ENCODE measurements at places on chromosomes 11 and 22. TPM values are rescaled to one million over a fixed set of nuclear protein-coding genes. Genes with fewer than 3 reads are reported as not detected.

Gene APOBEC3G
- total RNA-seq, result 15.6 TPM

Gene HORMAD2
- under 0.01 TPM for total RNA-seq

Gene BRMS1
- total RNA-seq, result 43.1 TPM

Gene ASCL2
- not detected for total RNA-seq

Gene SAA4
- total RNA-seq, result not detected

Gene NELL1
- not detected for total RNA-seq

- H3K27me3 ChIP-seq, result no peaks in the 10 kb centered on the region
- H3K4me1 ChIP-seq, result peaks cover 11% of the 10 kb centered on the region
- no peak for DNase-seq
- no peak overlapping the region for H3K4me3 ChIP-seq
- H3K36me3 ChIP-seq, result no peaks in the 10 kb centered on the region
Observed at GRCh38 chr11:125093502-125093901, 17.9 kb downstream of the TMEM218 start.

- H3K36me3 ChIP-seq, result no peaks in the 10 kb centered on the region
- no peak overlapping the region for H3K27ac ChIP-seq
- H3K4me1 ChIP-seq, result no peaks in the 10 kb centered on the region
- no peaks in the 10 kb centered on the region for H3K27me3 ChIP-seq
Observed at GRCh38 chr11:83609191-83609590, 323.0 kb upstream of the CCDC90B start.

- DNase-seq, result no peak
- no peak overlapping the region for H3K27ac ChIP-seq
- H3K4me3 ChIP-seq, result no peak overlapping the region
- no peaks in the 10 kb centered on the region for H3K27me3 ChIP-seq
Observed at GRCh38 chr22:17479135-17479534, 84.2 kb upstream of the SLC25A18 start.

DNA sequence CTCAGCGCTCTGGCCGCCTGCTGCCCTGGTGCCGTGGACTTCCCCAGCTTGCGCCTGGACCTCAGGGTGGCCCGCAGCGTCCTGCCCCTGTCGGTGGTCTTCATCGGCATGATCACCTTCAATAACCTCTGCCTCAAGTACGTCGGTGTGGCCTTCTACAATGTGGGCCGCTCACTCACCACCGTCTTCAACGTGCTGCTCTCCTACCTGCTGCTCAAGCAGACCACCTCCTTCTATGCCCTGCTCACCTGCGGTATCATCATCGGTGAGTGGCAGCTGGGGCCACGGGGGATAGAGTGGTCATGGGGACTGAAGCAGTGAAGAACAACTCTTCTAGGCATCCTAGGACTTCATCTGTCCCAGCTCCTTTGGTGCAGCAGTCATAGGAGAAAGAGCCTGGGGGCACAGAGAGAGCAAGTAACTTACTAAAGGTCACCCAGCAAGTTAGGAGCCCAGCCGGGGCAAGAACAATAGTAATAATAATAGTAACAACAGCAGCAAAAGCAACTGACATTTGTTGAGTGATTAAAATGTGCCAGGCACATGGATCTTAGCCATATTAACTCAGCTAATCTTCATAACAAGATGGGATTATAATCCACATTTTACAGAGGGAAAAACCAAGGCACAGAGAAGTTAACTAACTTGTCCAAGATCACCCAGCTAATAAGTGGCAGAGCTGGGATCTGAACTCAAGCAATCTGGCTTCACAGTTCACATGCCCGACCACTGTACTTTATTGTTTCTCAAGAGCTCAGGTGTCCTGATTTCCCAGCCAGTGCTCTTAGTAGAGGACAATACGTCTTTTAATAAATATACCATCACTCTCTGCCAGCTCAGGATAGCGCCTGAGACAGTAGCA is 1.4 kb downstream of the SLC35C1 start:
- H3K4me1 ChIP-seq, result peaks cover 23% of the 10 kb centered on the region
- no peak for DNase-seq
- peak overlapping the region; percentile 97 for H3K4me3 ChIP-seq
- peaks cover 30% of the 10 kb centered on the region for H3K36me3 ChIP-seq
- H3K27me3 ChIP-seq, result no peaks in the 10 kb centered on the region

- H3K4me1 ChIP-seq, result no peaks in the 10 kb centered on the region
- no peaks in the 10 kb centered on the region for H3K36me3 ChIP-seq
- no peak overlapping the region for H3K4me3 ChIP-seq
- DNase-seq, result no peak
- H3K27me3 ChIP-seq, result no peaks in the 10 kb centered on the region
Observed at GRCh38 chr11:104075091-104075490, 38.7 kb downstream of the DDI1 start.

DNA sequence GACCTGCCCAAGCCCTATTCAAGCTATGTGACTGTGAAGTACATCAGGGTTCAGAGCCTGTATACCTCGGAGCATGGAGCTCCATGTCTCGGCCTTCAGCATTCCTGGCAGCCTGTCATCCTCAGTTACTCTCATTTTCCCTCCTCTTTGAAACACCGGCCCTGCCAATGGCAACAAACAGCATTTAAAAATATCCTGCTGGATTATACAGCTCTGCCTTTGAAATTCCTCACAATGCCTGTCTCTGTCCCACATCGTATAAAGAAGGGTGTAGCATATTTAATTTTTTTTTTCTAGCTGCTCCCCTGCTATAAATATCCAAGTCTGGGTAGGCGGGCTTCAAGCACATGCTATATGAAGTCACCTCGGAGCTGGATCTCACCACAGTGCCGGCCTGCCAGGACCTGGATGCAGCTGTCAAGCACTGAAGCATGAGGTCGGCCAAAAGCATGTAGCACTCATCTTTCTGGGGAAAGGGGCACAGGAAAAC is 11.8 kb downstream of the ABTB2 start:
- no peaks in the 10 kb centered on the region for H3K27me3 ChIP-seq
- no peaks in the 10 kb centered on the region for H3K36me3 ChIP-seq
- DNase-seq, result peak; percentile 71
- H3K4me1 ChIP-seq, result peaks cover 47% of the 10 kb centered on the region

- DNase-seq, result no peak
- H3K27ac ChIP-seq, result no peak overlapping the region
- H3K36me3 ChIP-seq, result no peaks in the 10 kb centered on the region
- peaks cover 5% of the 10 kb centered on the region for H3K4me1 ChIP-seq
Observed at GRCh38 chr11:44816761-44817160, 90.0 kb downstream of the TSPAN18 start.

DNA sequence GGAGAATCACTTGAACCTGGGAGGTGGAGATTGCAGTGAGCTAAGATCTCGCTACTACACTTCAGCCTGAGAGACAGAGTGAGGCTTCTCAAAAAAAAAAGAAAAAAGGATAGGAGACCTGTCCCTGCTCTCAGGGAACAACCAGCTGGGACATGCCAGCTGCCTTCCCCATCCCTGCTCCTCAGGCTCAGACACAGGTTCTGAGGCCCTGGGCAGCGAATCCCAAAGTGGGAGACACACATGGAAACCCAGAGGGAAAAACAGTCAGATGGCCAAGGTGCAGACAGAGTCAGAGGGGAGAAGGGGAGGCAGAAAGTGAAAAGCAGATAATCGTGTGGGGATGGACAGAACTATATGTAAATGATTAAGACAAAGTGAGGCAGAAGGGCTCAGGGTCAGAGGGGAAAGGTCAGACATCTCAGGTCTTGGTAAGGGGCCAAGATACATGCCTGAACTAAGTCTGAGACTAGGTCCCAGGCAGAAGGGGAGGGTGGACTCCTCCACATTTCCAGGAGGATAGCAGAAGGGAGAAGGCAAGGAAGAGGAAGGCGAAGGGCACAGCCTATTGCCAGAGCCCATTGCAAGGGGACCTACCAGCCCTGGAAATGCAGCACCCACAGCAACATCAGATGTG is 14.2 kb downstream of the STARD10 start:
- DNase-seq, result peak; percentile 81
- H3K27me3 ChIP-seq, result peaks cover 13% of the 10 kb centered on the region
- no peak overlapping the region for H3K27ac ChIP-seq
- no peaks in the 10 kb centered on the region for H3K36me3 ChIP-seq
- H3K4me3 ChIP-seq, result no peak overlapping the region

DNA sequence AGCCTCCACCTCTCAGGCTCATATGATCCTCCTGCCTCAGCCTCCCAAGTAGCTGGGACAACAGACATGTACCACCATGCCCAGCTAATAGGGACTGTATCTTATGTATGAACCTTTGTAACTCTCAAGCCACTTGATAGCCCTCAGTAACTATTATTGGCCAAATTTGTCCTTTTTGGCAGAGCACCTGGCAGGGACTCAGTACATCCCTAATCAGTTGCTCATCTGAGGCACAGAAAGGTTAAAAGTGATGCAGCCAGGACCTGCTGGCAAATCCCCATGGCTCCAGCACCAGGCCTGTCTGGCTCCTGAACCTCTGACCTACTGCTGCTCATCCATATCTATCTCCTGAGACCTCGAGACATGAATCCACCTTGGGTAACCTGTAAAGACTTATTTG is 21.1 kb upstream of the XBP1 start:
- H3K4me3 ChIP-seq, result no peak overlapping the region
- DNase-seq, result no peak
- H3K4me1 ChIP-seq, result no peaks in the 10 kb centered on the region
- H3K27ac ChIP-seq, result no peak overlapping the region

GRCh38 chr11:128480066-128480465 is 107.3 kb downstream of the ETS1 start:
- H3K27ac ChIP-seq, result peak overlapping the region; percentile 89
- no peak overlapping the region for H3K4me3 ChIP-seq
- H3K27me3 ChIP-seq, result no peaks in the 10 kb centered on the region
- H3K36me3 ChIP-seq, result peaks cover 71% of the 10 kb centered on the region
- no peak for DNase-seq

GRCh38 chr11:85823816-85824215 is 12.9 kb upstream of the SYTL2 start:
- H3K4me3 ChIP-seq, result no peak overlapping the region
- no peaks in the 10 kb centered on the region for H3K27me3 ChIP-seq
- H3K4me1 ChIP-seq, result peaks cover 37% of the 10 kb centered on the region
- H3K27ac ChIP-seq, result no peak overlapping the region
- H3K36me3 ChIP-seq, result no peaks in the 10 kb centered on the region

GRCh38 chr11:93659841-93660240 is 1.6 kb upstream of the CEP295 start:
- no peak overlapping the region for H3K4me3 ChIP-seq
- H3K27me3 ChIP-seq, result peaks cover 10% of the 10 kb centered on the region
- H3K36me3 ChIP-seq, result no peaks in the 10 kb centered on the region

- H3K27ac ChIP-seq, result peak overlapping the region; percentile 90
- H3K4me3 ChIP-seq, result peak overlapping the region; percentile 38
- H3K36me3 ChIP-seq, result peaks cover 8% of the 10 kb centered on the region
- peaks cover 23% of the 10 kb centered on the region for H3K4me1 ChIP-seq
Observed at GRCh38 chr22:31637891-31638618, 24.0 kb downstream of the PISD start.

DNA sequence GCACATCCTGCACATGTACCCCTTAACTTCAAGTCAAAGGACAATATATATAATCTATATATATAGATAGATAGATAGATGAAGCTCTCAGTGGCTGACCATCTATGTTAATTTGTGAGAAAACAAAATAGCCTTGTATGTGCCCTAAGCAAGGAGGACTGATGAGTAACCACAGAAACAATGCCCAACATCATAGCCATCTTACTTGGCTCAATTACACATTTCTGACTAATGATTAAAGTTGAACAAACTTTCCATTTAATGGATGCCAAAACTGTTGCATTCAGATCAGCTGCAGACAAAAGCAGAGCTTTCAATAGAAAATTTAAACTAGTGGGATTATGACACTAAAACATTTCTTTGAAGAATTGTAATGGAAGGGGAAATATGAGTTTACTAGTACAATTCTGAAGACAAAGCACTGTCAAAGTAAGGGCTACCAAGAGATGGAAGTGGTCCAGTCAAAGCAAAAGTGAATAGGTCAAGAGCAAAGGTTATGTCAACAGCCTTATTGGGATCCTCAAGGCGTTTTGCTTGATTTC is 1188.2 kb upstream of the RAG2 start:
- no peaks in the 10 kb centered on the region for H3K27me3 ChIP-seq
- H3K27ac ChIP-seq, result peak overlapping the region; percentile 74
- H3K36me3 ChIP-seq, result no peaks in the 10 kb centered on the region
- DNase-seq, result no peak

Measured in osteoblast (primary cell).